ENCODE measurements at places on chromosomes 12 and 14.

- no peak for DNase-seq
Measured at GRCh38 chr12:12327802-12328201, 22.2 kb downstream of the MANSC1 start.

- no peak for DNase-seq
Measured at GRCh38 chr12:47741340-47741703, 16.0 kb upstream of the ENDOU start.

DNA sequence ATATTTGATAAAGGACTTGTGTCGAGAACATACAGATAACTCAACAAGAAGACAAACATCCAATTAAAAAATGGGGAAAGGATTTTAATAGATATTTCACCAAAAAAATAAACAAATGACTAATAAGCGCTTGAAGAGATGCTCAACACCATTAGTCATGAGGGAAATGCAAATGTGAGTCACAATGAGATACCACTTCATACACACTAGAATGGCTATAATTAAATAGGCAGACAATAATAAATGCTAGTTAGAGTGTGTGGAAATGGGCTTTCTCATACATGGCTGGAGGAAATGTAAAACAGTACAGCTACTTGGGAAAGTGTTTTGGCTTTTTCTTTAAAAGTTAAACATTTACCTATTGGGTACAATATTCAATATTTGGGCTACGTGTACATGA is 34.8 kb downstream of the DLK1 start:
- peak; percentile 73 for DNase-seq

GRCh38 chr12:93466625-93467350 is 526 bp upstream of the MRPL42 start:
- no peak for DNase-seq

All from fibroblast of skin of left quadriceps (primary cell).